ENCODE measurements at places on chromosomes 4 and X.

DNA sequence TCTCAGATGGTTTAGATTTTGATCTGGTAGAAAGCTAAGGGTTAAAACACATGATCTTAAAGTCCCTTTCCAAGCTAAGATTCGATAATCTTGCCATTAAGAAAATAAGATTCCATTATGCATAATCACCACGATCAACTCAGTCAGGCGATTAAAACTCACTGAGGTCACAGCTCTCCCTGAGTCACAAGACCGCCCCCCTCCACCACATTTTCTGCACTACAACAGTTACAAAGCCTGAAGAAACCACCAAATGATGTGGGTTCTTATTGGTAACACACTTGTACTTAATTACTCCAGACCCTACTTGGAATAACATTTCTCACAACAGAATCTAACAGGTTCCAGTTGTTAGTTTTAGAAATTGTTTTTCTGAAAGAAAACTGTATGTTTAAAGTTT, 62.8 kb downstream of the SH3KBP1 start:
- DNase-seq = no peak

- DNase-seq = peak; percentile 47
These were observed 14.1 kb upstream of the MGST2 start for GRCh38 chr4:139651282-139652194.

GRCh38 chr4:106063009-106063408, 167.7 kb downstream of the NPNT start:
- no peak for DNase-seq

- DNase-seq = no peak
These were observed 40.1 kb upstream of the UGT8 start for GRCh38 chr4:114558446-114559020.

GRCh38 chrX:135695471-135695870, 18.0 kb upstream of the CT45A1 start:
- DNase-seq = no peak

DNA sequence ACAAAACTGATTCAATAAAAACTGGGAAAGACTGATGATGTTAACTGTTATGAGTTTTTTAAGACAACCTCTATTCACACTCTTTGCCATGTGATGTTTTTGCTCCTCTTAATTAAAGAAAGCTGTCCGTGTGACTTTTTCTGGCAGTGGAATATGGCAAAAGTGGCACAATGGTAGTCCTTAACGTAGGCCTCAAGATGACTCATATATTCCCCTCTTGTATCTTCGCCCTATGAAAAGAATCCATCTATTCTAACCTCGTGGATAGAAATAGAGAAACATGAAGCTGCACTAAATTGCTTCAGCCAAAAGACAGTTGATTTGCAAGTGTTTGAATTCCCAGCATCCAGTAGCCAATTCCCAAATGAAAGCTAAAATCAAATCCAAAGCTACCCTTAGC, 603.8 kb upstream of the PCDH7 start:
- no peak for DNase-seq

- no peak for DNase-seq
These were observed 40.5 kb upstream of the RASGEF1B start for GRCh38 chr4:81512001-81512756.

- DNase-seq = no peak
These were observed 1359.5 kb downstream of the TECRL start for GRCh38 chr4:63049726-63050125.

DNA sequence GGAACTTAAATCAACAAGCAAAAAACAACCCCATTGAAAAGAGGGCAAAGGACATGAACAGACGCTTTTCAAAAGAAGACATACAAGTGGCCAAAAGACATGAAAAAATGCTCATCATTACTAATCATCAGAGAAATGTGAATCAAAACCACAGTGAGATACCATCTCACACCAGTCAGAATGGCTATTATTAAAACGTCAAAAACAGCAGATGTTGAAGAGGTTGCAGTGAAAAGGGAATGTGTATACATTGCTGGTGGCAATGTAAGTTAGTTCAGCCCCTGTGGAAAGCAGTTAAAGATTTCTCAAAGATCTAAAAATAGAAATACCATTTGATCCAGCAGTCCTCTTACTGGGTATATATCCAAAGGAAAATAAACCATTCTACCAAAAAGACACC, 22.6 kb downstream of the RTL9 start:
- DNase-seq = no peak

DNA sequence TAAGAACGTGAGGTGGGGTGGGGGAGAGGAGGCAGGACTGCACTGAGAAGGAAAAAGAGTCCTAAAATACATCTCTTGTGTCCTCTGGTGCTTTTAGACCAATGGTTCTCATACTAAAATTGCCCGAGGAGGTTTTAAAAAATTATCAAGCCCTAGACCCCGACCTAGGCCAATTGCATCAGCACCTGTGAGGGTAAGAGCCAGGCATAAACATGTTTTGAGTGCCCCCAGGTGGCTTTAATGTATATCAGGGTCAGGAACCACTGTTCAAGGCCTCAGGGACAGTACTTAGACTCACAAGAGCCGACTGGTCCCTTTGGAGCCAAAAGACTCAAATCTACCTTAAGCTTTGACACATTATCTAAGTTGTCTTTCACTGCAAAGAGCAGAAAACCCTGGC, 37.5 kb upstream of the TMEM150C start:
- DNase-seq = no peak

- no peak for DNase-seq
These were observed 42.5 kb upstream of the GRID2 start for GRCh38 chr4:92261256-92261655.

- peak; percentile 64 for DNase-seq
These were observed at the start of gene ARHGAP10 for GRCh38 chr4:147731580-147732517. TSS of gene ARHGAP10 (plus strand) at chr4:147732088. CDS start at chr4:147732302, 214 bp downstream.

DNA sequence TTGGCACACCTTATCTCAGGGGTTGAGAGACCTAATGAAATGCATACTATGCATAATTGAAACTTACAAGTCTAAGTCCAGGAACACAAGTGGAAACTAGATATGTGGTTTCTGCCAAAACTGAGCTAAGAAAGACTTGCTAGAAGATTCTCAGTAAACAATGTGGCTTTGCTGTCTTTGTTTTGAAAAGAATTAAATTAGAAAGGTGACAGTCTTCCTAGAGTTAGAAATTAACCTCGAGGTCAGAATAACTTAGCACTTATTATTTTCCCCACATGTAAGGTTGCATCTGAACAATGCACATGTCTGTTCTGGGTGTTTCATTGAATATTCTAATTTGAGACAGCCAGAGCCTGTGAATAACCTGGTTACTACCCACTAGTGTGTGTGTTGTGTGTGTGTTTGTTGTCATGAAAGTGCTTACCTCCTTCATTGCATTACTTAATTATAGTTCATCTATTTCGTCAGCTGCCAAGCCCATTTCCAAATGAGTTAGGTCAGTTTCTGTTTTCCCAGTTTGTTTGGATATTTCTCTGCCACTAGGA, 1.5 kb downstream of the EREG start:
- DNase-seq = no peak

DNA sequence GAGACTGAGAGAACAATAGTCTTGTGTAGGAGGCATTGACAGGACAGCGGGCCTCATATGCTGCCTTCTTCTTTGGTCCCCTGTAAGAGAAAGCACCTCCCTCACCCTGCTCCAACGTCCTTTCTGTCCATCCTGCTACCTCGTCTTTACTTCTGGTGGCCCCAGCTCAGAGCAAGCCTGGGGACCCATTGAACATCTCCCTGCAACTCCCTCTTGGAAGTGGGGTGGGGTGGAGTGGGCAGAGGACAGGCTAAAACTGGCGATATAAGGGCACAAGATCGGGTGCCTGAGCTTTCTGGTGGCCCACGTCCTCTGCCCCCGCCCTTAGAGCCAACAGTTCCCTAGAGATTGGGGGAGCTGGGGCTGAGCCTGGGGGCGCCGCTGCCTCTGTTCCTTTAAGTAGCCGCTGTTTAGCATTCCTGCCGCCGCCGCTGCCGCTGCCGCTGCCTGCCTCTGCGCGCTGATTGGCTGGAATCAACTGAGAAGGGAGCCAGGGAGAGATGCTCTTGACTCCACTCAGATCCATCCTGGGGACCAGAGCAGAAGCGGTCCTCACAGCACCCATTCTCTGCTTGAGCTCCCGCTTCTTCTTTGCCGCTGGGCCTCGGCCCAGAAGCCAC, at the start of gene DLG3:
Gene DLG3 (plus strand): TSS at position 510 of the 620 bp plus-strand sequence. CDS start 367 bp downstream, outside the sequence.
- no peak for DNase-seq

GRCh38 chr4:16663732-16664131, 234.7 kb downstream of the LDB2 start:
- no peak for DNase-seq

DNA sequence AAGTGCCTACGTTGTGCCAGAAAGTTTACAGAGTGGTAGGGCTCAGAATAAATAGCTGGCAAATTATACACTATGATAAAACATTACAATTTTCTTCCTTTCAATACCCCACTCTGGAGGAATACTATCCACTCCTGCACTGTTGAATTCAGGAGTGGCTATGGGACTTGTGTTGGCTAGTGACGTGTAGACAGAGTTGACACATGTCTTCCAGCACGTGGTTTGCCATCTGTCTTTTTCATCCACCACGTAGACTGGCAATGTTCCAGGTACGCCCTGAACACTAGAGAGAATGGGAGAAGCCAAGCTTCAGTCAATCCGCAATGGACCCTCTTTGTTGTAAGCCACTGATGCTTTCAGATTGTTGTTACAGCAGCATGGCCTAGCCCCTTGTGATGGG, 168.8 kb upstream of the RBPJ start:
- DNase-seq = no peak

- no peak for DNase-seq
These were observed 18.3 kb downstream of the BLOC1S4 start for GRCh38 chr4:6734165-6734786.

DNA sequence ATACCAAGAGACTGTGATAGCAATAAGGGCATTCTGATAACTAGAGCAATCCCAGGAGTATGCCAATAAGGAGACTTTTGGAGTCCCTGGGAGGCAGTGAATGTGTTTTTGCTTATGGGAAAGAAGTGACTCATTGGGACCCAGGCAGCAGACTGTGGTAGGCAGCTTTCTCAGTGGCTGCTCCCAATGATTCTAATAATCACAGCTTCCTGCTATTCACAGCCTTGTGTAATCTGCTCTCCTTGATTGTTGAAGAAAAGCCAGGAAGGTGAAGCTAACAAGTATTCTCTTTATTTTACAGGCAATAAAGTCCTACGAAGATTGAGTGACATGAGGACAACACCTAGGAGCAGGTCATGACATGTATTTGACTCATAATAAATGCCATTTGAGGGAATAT, 70.3 kb upstream of the DDX60 start:
- no peak for DNase-seq

DNA sequence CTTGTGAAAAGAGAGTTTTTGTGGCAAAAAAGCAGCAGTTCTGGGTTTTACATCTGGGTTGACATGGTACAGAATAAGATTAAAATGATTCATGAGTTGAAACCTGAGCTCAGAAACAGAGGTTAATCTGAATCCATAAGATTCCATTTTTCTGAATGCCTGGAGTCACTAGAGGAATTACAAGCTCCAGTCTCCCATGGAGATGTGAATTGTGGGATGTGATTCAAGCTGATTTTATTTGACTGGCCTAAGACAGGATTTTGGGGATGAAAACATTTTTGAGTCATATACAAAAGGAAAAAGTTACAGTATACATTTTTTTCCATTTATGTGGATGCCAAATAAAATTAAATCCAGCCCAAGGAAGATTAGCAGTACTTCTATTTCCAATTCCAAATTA, 161.1 kb downstream of the RBM46 start:
- DNase-seq = no peak

DNA sequence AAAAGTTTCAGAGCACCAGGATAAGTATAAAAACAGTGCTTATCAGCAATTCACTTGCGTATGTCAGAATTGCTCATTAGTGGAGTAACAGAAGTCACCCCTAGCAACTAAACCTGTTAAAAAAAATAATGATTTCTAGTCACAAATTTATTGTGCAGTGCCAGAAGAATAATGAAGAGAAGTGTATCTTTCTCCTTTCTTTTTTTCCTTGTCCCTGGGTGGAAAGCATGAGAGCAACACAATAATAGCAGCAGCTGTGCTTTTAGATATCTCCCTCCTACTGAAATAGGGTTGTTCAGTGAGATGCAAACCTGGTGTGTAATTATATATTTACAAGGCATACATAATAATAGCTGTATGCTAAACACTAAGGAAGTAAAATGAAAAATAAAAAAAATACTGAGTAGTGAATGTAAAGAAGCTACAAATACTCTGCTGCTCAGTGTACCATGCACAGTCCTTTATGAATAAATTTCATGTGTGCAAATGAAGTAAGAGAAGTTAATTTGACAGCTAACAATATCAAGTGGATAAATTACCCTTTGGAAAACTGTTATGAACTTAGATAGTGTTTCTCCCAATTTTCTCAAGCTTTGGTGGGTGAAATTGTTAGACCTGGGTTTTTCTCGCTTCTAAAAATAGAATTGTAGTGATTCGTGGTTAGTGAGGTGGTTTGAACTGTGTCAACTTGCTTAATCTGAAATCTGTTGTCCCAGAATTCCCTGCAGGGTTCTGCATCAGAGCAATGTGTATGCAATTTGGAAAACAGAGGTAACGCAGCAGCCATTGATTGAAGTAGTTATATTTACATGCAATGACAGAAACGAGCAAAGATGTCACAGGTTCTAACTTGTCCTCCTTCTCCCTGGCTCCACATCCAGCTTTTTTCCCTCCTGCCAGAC, 125.7 kb upstream of the NDST3 start:
- DNase-seq = no peak

DNA sequence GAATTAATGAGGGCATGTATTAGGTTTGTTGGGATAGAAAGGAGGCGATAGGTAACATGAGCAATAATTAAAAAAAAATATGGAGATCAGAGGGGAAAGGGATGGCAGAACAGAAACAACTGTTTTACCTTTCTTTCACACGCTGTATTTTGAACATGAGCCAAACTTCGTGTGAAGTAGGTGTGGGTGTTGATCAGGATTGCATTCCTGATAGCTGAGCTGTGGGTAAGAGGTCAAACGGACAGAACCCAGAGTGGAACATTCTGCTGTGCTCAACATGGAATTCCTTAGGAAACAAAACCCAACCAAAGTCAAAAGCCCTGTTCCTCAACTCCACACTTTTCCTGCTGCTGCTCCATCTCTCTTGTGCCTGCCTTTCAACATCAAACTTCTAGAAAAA, 162.5 kb upstream of the CASK start:
- no peak for DNase-seq

DNA sequence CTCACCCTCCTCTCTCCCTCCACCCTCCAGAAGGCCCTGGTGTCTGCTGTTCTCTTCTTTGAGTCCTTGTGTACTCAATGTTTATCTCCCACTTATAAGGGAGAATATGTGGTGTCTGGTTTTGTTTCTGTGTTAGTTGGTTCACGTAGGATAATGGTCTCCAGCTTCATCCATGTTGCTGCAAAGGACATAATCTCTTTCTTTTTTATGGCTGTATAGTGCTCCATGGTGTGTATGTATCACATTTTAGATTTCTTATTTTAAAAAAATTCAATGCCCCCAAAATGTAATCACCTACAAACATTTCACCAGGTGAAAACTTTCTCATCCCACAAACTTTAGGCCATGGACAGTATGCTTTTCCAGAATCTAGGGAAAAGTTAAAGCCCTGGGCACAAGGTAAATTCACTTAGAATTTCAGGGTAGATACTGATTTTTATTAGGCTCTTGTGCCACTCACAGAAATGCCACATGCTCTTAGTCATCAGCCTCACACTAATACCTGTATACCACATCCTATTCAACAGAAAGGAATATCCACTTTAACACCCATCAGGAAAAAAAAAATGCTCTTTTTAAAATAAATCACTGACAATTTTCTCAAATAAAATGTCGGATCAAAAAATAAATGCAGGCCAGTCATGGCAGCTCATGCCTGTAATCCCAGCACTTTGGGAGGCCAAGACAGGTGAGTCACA, 104.8 kb upstream of the ENPP6 start:
- no peak for DNase-seq

Data from stimulated activated naive CD4-positive, alpha-beta T cell (primary cell).